ENCODE measurements at places on chromosomes 3 and 15.

DNA sequence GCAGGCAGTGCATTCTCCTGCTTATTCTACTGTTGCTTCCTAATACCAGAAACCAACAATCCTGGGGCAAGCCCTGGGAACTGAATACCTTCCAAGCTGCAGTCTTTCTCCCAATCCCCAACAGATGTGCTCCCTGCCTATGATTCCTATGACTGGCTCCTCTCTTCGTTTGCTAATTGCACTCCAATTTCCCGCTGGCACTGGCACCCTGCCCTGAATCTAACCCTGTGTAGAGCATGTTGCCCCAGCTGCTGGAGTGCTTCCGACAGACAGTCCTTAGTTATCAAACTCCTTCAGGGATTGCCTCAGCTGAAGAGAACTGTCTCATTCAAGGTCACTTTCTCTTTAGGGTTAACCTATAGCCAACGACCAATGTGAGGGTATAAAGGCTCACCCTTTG is 214.1 kb downstream of the NECTIN3 start:
- no peak for DNase-seq

DNA sequence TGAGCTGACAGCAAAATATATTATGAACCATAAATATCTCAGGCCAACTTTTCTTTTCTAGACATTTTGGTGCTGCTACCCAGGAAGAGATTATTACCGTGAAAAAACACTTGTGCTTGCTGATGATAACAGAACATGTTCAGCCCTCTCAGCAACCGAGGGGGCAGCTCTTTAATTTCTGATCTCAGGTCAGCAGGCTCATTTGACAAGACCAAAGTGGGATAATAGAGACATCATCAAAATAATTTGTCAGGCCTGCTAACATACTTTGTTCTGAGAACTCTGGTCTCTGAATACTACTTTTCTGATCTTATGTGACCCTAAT is 645.9 kb upstream of the KCNMB2 start:
- no peak for DNase-seq

GRCh38 chr3:194265996-194266964 is 84.8 kb downstream of the CPN2 start:
- no peak for DNase-seq

GRCh38 chr3:152295806-152296205 is 27.1 kb downstream of the MBNL1 start:
- no peak for DNase-seq

DNA sequence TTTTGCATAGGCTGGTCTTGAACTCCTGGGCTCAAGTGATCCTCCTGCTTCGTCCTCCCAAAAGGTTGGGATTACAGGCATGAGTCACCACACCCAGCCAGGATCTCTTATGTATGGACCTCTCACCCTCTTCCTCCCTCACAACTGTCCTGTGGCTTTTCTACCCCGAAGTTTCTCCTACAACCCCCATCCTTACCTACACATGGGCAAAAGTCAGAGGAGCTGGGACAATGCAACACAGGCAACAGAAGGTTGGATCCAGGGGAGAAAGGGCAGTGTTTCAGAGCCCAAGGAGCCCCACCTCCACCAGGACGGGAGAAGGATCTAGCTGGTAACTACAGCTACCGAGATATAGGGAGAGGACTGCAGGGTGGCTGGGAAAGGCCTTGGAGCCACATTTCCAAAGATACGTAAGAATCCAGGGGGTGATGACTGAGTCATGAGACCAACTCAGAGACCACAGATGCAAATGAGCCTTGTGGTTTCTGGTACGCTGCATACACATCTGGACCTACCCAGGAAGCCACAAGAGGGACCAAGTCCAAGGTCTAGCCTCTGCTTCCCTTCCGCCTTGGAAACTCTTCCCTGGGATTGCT is 13.6 kb downstream of the IGDCC4 start:
- no peak for DNase-seq

DNA sequence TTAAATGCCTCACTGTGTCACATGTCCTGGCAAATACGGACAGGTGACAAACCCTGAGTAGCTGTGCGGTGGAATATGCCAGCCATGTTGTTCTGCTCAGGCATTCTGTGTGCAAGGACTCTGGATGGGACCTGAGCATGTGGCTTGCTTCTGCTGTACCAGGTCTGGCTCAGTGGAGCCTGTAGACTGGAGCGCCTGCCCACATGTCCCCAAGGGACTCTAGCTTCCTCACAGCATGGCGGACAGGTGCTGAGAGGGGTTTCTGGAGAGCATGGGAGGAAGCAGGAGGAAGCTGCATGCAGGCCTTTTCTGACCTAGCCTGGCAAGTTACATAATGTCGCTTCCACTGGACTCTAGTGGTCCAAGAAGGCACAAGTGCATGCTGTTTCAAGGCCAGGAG is 96.3 kb downstream of the PLXNA1 start:
- DNase-seq: no peak

DNA sequence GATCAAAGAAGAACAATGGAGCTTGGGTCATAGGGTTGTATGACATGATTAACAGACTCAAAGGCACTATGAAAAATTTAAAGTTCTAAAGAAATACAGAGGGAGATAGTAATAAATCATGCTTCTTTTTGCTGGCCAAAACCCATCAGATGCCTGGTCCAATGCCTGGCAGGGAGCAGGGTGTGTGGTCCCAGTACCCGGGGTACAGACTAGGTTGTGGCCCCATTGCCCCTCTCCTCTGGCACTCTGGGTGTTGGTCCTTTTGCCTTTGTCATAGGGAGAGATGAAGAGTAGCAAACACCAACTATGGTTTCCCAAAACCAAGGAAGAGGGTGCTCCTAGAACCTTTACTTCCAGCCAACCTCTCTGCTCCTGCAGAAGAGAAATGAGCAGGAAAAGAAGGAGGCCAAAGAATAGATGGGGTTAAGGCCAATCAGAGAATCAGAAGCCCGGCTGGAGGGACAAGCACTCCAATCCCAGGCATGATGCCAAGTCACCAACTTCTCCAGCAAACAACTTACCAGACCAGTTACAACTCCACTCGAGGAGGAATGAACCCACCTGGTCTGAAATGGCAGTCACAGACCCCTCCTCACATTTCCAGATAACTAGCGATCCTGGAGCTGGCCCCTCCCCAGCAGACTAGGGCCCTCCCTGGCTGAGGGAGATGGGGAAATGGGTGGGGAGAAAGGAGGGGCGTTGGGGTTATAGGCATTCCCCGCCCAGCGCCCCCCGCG is 1.8 kb downstream of the IGDCC3 start:
- DNase-seq: no peak

DNA sequence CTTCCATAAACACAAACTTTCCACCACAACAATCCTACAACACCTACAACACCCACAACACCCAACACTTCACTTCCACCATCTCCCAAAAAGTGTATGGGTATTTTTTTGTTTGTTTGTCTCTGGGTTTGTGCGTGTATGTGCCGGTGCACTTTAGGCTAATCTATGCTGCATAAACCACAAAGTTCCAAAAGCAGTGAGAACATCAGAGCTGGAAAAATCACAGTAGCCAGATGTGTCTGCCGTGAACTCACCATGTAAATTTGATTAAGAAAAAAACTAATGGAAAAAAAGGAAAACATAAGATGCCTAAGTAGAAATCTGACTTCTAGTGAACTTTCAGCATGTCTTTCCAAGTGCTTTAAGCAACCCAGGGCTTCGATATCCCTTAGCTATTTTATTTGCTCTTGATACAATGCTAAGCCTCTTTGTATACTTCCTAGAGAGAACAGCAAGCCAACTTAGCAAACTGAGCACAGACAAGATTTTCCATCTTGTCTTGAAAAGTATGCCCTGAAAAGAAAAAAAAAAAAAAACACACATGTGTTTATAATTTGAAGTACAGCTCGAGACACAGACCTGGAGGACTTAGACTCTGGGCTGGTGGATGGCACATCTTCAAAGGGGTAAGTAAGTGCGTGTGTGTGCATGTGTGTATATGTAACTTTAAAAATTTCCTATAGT is 91.4 kb downstream of the WWTR1 start:
- no peak for DNase-seq

DNA sequence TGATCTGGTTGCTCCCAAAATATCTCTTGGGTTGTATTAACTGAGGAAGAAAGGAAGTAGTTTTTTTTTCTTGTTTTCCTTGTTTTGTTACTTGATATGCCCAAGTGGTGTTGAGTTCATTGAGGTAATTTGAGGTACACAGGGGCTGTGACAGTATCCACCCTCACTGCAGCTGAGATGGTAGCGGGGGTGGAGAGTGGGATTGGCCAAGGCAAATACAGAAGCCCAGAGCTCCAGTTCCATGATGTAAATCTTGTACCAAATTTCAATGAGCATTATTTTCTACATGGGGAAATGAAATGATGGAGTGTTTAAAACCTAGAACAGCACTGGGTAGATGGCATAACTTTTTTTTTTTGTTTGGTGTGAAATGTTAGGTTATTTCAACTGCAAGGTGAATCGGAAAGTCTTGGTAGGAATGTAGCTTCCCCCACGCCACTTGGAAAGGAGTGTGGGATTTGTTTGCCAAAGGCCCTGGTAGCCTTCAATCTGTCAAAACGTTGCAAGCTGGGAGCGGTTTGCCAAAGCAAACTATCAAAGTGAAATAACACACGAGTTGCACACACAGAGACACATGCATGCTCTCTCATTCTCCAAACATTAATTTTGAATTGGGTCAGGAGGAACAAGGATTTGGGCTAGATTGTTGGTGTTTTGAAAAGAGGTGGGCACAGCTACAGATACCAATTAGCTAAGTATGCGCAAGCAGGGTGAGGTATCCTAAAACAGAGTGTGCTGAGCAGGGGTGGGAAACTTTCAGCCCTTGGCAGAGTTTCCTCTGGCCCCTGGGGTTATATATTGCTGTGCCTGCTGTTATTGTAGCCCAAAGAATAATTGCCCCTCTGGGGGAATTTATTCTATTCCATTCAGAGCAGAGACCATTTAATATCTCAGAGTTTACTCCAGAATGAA is 34.6 kb downstream of the THSD4 start:
- DNase-seq: no peak

DNA sequence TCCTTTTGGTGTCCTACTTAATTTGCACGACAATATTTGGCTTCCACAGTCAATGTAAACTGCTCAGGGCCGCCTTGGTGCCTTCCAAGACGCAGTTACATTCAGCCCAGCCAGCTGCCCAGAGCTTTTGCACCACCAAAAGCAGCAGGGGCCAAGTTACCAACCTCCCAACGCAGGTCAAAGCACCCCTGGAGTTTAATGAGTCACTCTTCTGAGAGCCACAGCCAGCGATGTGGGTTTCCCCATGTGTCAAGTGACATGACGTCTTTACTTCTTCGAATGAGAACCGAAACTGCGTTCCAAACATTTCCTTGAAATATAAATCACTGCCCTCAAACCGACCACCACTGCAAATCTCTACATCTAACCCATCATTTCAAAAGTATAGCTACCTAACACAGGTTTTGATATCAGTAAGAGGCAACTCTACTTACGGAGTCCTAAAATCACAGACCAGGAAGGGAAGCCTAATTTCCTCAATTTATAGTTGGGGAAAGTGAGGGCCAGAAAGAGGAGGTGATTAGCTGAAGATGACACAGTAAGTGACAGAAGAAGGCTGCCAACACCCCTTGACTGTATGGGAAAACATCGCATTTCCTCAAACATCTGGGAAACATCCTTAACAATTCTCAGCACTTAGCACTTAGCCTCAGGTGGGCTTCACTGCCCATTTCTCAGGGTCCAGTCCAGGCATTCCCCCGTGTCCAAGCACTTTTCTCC is 24.5 kb downstream of the MB21D2 start:
- peak; percentile 96 for DNase-seq

DNA sequence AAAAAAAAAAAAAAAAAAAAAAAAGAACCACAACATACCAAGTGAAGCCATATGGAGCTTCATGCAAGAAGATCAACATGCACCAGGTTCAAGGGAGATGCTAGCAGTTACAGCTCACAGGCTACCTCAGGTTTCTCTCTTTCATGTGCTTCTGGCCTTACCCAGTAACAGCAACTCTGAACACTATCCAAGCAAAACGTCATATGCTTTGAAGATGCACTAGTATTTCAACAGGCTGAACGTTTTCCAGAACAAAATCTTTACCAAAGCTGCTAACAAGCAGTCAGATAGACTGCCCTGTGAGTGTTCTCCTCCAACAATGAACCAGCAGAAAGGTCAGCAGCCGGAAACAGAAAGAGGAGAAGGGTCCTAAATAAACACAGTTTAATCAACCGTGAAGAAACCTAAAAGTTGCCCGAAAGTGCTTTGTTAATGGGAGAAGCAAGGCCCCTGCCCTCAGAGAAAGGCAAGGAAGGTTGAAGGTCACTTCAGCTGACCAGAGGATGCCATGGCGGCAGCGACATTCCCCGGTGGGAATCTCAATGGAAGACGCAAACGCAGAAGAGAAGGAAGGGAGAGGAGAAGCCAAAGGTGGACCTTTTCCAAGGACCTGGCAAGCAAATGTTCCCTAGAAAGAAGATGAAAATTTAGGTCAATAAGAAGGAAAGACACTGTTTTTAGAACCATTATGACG is 80.1 kb downstream of the CCNL1 start:
- no peak for DNase-seq

GRCh38 chr3:194986208-194987043 is 284.5 kb downstream of the XXYLT1 start:
- DNase-seq: peak; percentile 15

DNA sequence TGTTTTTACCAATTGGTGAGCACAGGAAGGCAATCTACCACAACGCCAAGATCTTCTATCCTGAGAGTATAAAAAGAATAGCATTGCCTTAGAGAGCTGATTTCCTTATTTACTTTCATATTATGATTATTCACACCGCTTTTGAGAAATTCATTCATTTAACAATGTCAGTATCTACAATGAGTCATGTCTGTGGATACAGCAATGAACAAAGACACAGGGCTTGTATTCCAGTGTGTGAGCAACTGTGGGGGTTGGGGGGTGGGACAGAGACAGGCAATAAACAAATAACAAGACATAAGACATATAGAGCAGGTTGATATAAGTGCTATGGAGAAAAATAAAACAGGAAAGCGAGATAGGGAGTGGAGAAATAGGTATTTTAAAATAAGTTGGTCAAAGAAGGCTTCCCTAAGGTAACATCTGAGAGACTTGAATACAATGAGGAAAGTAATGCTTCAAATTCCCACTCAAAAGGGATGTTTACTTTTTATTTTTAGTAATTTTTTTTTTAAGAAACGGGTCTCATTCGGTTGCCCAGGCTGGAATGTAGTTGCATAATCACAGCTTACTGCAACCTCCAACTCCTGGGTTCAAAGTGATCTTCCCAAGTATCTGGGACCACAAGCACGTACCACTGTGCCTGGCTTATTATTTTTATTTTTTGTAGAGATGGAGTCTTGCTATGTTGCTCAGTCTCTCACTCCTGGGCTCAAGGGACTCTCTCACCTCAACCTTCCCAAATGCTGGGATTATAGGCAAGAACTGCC is 45.7 kb downstream of the PGBD4 start:
- DNase-seq: no peak

GRCh38 chr3:147407498-147408187 is 1.3 kb upstream of the ZIC4 start:
- DNase-seq: no peak

GRCh38 chr3:19399356-19399755 is 251.0 kb downstream of the KCNH8 start:
- no peak for DNase-seq

DNA sequence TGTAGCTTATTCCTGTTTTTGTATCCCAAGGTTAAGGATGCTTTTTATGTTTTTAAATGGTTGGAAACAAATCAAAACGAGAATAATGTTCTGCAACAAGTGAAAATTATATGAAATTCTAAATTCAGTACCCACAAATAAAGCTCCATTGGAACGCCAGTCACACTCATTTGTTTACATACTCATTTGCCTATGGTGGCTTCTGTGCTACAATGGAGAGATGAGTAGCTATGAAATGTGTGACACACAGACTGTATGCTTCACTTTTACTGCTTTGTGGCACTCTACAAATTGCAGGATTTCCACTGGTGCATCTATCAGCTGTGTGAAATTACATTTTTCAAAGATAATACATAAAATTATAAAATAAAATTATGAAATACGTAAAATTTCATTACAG is 112.2 kb upstream of the TSPAN3 start:
- DNase-seq: no peak

- DNase-seq: no peak
These were observed 102.8 kb downstream of the SOX14 start for GRCh38 chr3:137866933-137867332.

Data from activated CD4-positive, alpha-beta T cell treated with anti-CD3 and anti-CD28 coated beads, Interleukin-10, Interleukin-2, amounts not matched to agents 100 ng/mL and 50 ng/mL, durations not matched to agents 16 hours and 8 hours (primary cell).